ENCODE measurements at places on chromosomes 6 and 20. TPM values are rescaled to one million over a fixed set of nuclear protein-coding genes. Genes with fewer than 3 reads are reported as not detected.

Gene MRPL18
- total RNA-seq: 92.9 TPM

Gene PI3
- total RNA-seq: not detected

Gene WFDC10B
- total RNA-seq: not detected

Gene TBXT
- 0.17 TPM for total RNA-seq

Gene ANGPT4
- total RNA-seq: 0.13 TPM

Gene METTL24
- 32.8 TPM for total RNA-seq

Gene TAF8
- total RNA-seq: 35.2 TPM

Gene SAMD5
- total RNA-seq: 0.86 TPM

Gene TNFRSF6B
- total RNA-seq: 15.4 TPM

Gene VNN1
- total RNA-seq: 2.7 TPM

Gene MCCD1
- not detected for total RNA-seq

Gene OR12D3
- total RNA-seq: not detected

Gene MAD2L1BP
- total RNA-seq: 17.9 TPM

Gene NKX2-2
- not detected for total RNA-seq

Gene CSNK2B
- total RNA-seq: 188 TPM

Gene ACTL10
- 1.9 TPM for total RNA-seq

Gene PTGIS
- total RNA-seq: 107 TPM

Gene TGM3
- 0.83 TPM for total RNA-seq

Gene B4GALT5
- total RNA-seq: 31.6 TPM

Gene HLA-DRB1
- 46.3 TPM for total RNA-seq

Gene PLAGL1
- 14.8 TPM for total RNA-seq

Gene HLA-DQA2
- total RNA-seq: 0.40 TPM

Gene NPBWR2
- not detected for total RNA-seq

Gene PRSS35
- not detected for total RNA-seq

Gene AGER
- 4.6 TPM for total RNA-seq

Gene STX11
- 14.1 TPM for total RNA-seq

Gene C20orf204
- total RNA-seq: 0.23 TPM

Gene OPRM1
- 1.1 TPM for total RNA-seq

Gene SAMD10
- total RNA-seq: 2.1 TPM

Gene BEND6
- total RNA-seq: 1.7 TPM

Gene CBLN4
- total RNA-seq: not detected

Measured in esophagus muscularis mucosa (tissue), 4 donors.